ENCODE measurements at places on chromosomes 2 and 18.

DNA sequence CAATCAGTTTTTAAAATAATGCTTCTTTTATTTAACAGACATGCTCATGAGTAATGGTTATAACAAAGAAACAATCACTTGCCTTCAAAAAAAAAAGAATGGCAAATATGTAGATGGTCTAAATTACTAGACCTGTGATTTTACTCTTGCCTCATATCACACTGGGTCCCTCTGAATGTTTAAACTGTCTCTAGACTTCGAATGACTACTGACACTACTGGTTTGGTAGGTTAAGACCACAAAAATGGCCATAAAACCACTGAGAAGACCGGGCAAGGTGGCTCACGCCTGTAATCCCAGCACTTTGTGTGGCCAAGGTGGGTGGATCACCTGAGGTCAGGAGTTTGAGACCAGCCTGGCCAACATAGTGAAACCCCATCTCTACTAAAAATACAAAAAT, 5.1 kb upstream of the SELENOI start:
- no peak for DNase-seq

DNA sequence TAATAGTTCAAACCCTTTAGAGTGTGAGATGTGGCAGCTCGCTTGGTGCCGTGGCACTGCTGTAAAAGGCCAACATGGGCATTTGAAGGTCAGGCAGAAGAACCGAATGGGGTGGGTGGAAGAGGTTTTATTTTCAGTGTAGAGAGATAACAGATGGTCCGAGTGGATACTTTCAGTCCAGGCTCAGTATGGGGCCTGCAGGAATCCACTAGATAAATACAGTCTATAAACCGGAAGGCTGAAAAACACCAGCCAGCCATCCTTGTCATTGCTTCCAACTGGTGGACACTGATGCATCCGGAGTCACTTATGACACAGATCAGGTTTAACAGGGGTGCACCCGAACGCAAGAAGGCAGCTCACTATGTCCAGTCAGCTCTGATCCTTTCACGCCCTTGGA, 55.7 kb upstream of the AMMECR1L start:
- no peak for DNase-seq

GRCh38 chr2:176471949-176472348, 202.7 kb downstream of the MTX2 start:
- DNase-seq, result no peak

- DNase-seq, result no peak
Observed at GRCh38 chr2:148523315-148523714, 121.2 kb upstream of the EPC2 start.

DNA sequence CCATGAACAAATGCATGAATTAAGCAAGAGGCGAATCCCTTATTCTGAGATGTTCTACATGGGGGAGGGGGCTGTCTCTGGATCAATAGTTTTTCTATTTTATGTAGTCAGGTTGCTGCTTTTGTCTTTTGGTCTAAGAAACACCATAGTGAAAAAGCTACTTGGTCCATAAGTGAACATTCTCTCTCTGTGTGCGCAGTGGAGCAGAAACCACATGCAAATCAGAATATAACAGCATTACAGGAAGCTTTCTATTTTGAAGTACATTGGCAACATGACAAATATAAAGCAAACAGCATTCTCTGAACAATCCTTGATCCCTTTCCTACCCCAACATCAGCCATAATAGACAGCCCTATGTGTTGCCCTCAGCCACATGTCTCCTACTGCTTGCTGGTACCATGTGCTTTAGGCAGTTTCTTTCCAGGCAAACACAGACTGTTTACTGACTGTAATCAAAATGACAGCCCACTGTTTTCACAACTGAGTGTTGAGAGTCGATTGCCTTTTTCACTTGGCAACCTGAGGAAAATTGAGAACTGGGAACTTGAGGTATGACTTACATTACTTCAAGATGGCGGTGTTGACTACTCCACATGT, 10.6 kb downstream of the SCN3A start:
- DNase-seq, result no peak

- DNase-seq, result no peak
Observed at GRCh38 chr2:75174981-75175380, 24.3 kb downstream of the TACR1 start.

DNA sequence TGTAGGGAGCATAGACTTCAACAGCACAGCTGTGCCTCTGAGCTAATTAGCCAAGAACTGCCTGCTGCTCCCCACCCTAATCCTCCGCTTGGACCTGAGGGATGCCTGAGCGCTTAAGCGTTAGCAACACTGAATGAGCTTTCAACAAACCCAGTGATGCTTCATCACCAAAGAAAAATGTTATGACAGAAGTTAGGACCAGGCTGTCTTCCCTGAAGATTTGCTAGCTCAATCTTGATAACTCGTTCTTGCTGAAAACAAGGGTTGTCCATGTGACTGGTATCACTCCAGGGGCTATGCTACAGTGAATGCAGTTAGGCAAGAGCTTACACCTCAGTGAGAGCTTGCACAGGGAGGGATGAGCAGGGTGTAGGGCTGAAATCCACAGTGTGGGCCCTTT, 190.7 kb upstream of the SIX2 start:
- no peak for DNase-seq

GRCh38 chr18:77017355-77017754, 115.2 kb downstream of the MBP start:
- DNase-seq, result no peak

GRCh38 chr18:79903787-79904356, 47.6 kb downstream of the SLC66A2 start:
- DNase-seq, result no peak

DNA sequence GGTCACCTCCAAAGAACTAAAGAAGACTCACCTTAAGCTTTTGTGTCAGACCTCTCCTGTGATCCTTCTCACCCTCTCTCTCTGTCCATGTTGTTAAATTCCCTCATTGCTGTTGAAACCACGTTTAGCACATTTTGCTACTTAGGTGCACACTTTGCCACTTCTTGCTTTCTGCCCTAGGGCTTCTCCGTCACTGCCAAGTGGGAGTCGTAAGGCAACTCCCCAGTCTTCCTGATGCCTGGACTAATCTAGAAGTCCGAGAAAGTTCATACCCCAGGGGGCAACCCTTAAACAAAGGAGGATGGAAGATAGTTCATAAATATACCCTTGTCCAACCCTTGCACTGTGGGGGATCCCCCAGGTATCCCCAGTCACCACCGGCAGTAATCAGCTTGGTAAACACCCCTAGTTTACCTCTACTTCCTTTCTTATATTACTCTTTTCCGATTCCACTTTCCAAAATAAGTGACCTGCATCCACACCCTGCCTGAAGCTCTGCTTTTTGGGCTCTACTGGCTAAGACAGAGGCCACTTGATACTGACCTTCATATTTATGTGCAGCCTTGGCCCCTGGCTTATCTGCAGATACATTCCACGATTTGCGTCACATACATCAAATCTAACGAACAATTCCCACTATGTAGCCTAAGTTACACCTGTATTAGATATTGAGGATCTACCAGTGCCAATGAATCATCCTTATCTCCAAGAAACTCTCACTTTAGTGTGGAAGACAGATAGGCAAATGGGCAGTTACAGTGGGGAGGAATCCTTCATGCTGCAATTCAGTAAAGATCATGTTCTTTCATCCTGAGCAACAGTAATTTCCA, 776.2 kb downstream of the RNF144A start:
- no peak for DNase-seq

GRCh38 chr2:151922845-151923666, 94.8 kb upstream of the ARL5A start:
- DNase-seq, result no peak

GRCh38 chr2:173872714-173873113, 92.5 kb downstream of the SP3 start:
- no peak for DNase-seq

DNA sequence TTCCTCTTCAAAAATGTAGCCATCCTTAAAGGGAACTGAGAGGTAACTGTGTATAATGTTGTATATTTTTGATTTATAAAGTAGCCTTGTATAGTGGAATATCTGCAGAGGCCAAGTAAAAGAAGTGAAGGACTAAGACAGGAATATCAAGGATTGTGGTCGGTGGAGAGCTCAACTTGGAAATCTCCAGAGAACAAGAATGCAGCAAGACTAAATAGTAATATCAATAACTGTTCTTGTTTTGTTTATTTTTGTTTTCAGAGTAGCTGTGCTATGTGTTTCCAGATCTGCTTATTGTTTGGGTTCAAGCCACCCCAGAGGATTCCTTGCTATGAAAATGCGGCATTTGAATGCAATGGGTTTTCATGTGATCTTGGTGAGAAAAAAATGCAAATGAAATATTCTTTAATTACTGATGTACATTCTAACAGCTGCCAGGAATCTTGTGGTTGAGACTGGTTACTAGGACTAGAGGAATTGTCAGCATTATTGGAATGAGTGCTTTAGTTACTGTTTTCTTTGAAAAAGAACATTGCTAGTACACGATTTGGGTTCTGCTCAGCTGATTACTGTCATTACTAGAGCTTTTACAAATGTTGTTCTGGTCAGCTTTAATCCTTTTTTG, 25.0 kb downstream of the FASTKD2 start:
- DNase-seq, result peak; percentile 9

GRCh38 chr2:25276569-25277465, 64.9 kb downstream of the DNMT3A start:
- DNase-seq, result no peak

DNA sequence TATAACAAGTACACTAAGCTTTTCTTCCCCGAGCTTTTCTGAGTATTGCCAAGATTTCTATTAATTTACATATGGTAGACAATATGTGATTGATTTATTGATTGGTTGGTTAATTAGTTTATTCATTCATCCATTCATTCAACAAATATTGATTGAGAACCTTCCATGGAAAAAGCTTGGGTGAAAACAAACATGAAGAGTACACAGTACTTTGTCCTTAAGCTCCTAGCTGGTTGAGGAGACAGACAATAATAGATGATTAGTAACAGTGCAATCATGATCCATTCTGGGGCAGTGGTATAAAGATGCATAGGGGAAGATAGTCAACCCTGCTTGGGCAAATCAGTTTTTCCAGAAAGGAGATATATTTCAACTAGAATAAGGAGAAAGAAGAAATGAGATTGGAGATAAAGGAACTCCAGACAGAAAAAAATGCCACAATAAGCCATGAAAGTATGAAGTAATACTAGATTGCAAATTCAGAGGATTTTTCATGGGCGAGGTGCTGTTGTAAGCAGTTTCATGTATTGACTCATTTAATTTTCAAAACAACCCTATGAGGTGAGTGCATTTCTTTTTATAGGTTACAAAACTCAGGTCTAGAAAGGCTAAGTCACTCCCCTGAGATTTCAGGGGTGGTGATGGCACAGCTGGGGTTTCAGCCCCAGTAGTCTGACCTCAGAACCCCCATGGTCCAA, 129.5 kb downstream of the RND3 start:
- no peak for DNase-seq

DNA sequence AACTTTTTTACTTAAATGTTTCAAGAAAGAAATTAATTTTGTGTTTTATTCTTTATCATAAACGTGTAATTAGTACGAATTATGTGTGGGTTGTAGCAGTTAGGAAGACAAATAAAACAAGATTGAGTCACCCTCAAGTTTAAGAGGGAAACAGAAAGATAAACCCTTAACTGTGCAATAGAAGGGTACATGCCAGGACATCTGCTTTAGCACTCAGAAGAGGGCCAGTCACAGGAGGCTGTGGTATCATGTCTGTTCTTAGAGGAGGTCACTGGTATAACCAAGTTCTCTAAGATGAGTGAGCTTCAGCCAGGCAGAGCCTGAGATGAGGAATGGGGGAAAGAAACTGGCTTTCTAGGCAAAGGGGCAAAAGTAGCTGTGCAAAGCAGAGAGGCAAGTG, 42.4 kb upstream of the GRHL1 start:
- no peak for DNase-seq

- no peak for DNase-seq
Observed at GRCh38 chr18:3002732-3003131, 10.2 kb downstream of the LPIN2 start.

DNA sequence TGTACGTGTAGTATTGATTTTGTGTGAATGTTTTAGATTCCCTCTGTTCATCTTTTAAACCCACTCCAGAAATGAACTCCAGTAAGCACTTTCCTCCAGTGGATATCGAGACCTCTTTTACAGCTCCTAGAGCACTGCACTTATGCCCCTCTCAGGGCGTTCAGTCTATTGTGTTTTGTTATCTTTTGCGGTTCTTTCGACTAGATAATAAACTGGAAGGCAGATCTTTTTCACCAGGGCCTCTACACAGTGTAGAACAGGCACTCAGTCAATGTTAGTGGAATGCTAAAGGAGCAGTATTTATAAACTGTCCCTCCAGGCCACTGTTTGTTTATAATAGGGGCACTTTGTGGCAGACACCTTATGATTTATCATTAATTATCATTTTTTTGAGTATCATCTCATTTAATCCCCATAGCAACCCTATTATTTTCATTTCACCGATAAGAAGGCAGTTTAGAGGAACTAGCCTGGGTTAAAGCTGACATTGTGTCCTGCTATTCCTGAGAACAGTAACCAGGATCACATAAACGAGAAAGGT, 742 bp upstream of the SOS1 start:
- no peak for DNase-seq

DNA sequence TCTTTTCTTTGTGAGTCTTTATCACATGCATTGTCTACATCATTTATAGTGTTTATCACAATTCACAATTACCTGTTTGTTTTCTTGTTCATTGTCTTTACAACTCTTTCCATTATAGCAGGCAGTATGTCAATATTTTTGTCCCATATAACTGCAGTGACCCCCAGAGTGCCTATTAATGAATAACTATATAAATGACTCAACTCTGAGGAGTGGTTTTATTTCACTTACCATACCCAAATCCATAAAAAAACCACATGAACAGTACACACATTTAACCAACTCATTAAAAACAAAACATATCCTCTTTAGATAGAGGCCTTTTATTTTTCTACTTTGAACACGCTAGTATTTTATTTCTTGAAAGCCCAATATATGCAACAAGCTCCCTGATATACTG, 1419.1 kb upstream of the NXPH2 start:
- DNase-seq, result no peak

- no peak for DNase-seq
Observed at GRCh38 chr2:27959496-27959895, 69.0 kb downstream of the BABAM2 start.

DNA sequence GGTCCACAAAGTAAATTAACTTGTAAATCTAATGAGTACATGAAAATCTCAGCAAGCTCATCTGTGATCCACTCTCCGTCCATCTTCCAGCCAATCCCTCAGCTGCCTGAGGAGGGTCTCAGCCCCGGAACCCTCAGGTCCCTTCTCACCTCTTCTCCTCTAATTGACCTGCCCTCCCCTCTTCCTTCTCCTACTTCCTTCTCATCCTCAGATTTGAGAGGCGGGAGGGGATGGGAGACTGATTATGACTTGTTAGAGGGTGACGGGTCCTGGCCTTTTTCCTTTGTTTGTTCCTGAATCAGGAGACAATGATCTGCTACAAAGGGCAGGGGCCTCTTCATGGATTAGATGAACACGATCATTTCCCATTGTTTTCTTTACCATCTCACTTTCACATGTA, 80.1 kb downstream of the CYBRD1 start:
- no peak for DNase-seq

- DNase-seq, result no peak
Observed at GRCh38 chr2:43325107-43325811, 98.9 kb upstream of the ZFP36L2 start.

- no peak for DNase-seq
Observed at GRCh38 chr2:1981850-1982249, 237.5 kb upstream of the PXDN start.

Measured in non-pigmented ciliary epithelial cell (primary cell).